ENCODE measurements at places on chromosomes 16 and 17.

GRCh38 chr16:12532871-12533610, 270.6 kb downstream of the CPPED1 start:
- peak; percentile 60 for DNase-seq

- DNase-seq, result no peak
These were observed 17.9 kb downstream of the SLC39A11 start for GRCh38 chr17:73074566-73074965.

DNA sequence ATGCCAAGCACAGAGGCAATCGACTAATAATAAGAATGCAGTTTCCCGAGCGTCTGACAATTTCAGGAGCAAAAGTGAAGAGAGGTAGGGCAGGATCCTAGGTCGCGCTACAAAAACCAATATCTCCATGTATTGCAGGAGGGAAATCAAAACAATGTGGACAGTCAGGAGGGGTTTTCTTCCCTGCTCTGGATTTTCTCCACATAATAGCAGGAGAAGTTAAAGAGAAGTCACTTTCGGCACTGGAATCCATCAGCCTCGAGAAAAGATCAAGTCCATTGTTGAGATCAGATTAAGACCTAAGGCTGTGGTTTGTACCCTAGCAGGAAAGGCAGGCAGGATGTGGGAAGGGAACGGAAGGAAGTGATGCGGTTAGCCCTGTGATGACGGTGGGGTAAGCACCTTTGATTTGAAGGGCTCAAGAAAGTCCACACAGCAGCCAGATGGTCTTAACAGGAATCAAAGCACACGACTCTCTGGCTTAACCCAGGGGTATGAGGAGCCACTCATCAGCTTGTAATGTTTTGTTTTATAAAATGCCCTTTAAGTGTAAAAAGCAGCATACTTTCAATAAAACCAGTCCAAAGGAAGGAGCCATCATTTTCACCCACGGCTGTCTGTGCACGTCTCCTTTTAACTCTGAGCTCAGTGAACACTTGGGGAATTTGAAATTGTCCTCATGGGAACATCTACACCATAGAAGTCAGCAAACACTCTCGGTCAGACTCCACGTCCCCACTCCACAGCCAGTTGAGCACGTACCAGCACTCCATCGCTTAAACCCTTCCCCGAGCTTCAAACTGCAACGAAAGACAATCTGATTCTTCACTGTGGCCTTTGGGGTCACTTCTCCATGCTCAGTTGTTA, 15.8 kb upstream of the AKTIP start:
- DNase-seq, result peak; percentile 72

DNA sequence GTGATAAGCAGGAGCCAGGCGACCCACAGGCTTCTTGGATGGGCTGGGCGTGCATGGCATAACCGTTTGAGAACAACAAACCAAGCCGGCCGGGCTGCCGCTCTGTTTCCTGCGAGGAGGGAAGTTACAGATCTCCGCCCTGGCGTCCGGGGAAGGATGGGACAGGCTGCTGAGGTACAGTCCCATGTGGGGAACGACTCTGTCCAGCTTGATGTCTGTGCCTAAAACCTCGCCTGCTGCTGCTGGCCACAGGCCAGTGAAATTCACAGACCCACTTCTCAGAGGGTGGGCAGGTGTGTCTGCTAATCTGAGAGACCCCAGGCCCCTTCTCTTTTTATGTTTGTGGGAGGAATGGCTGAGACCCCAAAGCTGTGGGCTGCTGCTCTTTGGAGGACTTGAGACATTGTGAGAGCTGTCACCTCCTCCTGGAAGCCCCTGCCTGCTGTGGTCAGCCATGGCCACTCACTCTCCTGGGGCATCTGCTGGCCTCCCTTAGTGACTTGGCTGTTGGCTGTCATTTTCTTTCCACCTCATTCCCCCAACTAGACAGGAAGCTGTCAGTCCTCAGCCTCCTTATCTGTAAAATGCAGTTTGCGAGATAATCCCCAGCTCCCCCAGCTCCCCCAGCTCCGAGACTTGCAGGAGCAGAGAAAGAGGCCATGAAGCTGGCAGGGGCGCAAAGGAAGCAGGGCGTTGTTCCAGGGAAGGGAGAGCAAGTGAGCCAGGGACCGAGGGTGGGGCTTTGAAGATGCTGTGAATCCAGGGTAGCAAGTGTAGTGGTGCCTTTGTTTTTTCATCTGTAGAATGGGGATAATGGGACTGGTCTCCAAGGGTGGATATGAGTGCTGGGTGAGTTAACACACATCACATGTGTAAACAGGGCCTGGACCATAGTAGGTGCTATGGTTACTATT, 51.0 kb downstream of the CMIP start:
- no peak for DNase-seq

DNA sequence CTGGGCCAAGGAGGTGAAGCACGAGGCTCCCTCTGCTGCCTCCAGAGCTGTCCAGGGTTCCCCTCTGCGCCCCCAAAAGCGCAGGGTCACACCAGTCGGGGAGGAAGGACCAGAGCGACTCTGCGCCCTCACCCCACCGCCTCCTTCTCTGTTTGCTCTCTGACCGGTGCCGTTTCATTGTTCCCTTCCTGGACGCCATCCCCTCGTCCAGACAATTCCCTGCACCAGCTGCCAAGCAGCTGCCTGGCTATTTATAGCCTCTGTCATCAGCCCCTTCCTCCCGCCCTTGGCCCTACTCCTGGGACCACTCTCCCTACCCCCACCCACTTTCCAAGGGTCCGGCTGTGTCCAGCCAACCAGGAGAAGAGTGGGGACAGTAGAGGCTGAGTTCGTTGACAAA, 68.8 kb upstream of the CREBBP start:
- no peak for DNase-seq

GRCh38 chr17:43698678-43699437, 37.1 kb upstream of the MEOX1 start:
- DNase-seq, result no peak

DNA sequence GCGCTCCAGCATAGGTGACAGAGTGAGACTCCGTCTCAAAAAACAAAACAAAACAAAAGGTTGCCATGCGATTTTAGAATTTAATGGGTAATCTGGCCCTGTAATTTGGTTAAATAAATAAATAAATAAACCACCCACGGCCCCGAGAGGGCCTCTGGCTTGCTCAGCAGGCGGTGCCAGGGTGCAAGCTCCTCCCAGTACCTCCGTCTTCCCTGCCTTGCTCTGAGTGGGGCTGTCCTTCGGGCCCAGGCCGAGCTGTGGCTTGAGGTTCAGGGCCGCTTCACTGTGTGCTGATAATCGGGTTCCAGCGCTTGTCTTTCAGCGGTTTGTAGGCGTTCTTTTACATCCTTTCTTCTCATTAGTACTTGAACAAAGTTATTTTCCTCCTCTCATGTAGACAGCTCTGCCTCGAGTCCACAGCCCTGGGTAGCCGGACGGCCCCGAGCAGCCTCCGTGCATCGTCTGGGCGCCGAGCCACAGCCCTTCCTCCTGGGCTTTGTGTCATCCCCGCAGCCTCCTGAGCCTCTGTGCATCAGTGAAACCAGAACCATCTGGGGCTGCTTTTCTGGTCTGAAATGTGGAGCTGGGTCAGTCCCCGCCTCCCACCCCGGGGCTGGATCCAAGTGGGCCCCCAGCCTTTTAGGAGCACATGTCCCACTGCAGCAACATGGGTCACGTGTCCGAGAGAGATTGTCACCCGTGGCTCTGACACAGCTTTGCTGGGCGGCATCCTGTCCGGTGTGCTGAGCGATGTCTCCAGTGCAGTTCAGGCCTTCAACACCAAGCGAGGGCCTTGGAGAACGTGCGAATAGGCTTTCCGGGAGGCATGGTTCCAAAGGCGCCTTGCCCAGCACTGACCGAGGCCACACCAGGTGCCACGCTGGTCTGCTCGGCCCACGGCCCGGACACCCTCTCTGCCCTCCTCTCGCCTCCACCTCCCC, 157.4 kb upstream of the CHMP6 start:
- no peak for DNase-seq

GRCh38 chr17:30222721-30223175, 12.7 kb downstream of the SLC6A4 start:
- no peak for DNase-seq

GRCh38 chr16:56670620-56670934, 963 bp downstream of the MT1H start:
- no peak for DNase-seq

DNA sequence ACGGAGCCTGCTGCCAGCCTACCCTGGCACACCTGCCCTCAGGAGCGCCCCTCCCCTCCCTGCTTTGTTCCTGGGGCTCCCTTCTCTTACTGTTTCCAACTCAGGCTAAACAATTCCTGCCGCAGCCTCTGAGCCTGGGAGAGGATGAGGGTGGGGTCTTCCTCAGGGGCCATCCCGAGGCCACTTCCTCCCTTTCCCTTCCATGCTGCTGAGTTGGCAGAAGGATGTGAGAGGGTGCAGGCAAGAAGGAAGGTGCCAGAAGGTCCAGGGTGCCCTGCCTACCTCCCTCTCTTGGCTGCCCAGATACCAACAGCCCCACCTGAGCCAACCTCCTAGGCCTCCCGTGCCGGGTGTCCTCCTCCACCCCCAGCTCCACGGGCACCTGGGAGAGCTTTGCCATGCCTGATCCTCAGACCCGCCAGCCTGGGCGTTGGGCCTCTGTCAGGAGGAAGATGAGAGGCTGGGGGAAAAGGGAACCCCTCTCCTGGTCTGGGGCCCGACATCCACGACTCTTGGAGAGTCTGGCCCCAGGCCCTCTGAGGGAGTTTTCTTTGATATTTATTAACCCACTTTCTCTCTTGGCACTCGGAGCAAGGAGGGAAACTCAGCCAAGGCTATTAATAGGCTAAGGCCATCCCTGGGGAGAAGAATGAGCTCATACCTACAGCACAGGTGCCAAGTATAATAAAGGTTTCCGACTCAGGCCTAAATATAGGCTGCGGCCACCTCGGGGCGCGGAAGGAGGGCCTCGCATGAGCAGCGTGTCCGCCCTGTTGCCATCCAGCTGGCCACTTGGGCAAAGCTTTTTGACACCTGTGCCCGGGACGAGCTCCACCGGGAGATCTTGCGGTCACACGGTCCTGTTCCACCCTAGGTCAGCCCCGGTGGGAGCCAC, 232.0 kb downstream of the ENGASE start:
- no peak for DNase-seq

DNA sequence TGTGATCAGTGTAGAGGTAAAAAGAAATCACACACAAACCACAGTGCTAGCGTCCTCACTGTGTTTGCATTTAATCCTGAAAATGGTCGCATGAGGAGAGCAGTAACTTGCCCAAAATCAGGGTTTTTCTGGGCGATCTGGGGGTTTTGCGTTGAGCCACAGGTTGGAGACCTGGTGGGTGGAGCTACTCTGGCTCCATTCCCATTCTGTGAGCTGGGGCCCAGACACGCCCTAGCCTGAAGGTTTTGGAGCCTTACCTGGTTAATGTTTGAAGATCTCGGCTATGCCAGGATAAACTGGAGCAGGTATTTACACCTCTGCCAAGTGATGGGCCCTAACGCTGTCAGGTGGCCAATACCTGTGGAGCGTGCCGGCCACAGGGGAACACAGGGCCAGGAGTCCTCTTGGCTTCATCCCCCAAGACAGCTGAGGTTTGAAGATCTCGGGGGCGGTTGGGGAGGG, 48.4 kb downstream of the MPRIP start:
- no peak for DNase-seq

GRCh38 chr16:29727452-29727851, 18.3 kb downstream of the C16orf54 start:
- no peak for DNase-seq

- DNase-seq, result no peak
These were observed 162.2 kb downstream of the CDH13 start for GRCh38 chr16:82788919-82789318.

- DNase-seq, result no peak
These were observed 14.2 kb upstream of the CBFB start for GRCh38 chr16:67014634-67015312.

GRCh38 chr17:38741921-38742410, 6.2 kb downstream of the PCGF2 start:
- no peak for DNase-seq

DNA sequence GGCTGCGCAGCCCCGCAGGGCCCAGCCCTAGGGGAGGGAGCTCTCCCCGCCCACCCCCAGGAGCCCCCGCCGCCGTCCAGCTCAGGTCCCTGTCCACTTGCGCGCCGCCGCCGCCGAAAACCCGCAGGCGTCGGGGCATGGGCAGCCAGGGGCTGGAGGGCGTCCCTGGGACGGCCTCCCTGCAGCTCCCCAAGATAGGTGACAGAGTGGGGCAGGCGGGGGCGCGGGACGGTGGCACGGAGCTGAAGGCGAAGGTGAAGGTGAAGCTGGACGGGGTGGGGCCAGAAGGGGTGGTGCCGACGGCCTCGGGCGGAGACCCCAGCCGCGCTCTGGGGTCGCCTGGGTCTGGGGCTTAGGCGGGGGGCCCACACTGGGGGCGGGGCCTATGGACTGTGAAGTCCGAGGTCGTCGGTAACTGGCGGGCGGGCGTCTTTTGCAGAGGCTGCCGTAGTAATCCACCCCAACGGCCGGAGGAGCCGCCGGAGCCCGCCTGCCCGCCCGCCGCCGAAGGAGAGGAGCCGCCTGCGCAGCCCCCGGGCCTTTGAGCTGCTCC, 27.2 kb downstream of the SREBF1 start:
- DNase-seq, result no peak

GRCh38 chr16:50575743-50576142, 27.5 kb downstream of the NKD1 start:
- DNase-seq, result no peak

- peak; percentile 66 for DNase-seq
These were observed 27.8 kb downstream of the CASKIN2 start for GRCh38 chr17:75487351-75488070.

- no peak for DNase-seq
These were observed 361.8 kb upstream of the CDH5 start for GRCh38 chr16:66004699-66005098.

- DNase-seq, result no peak
These were observed 396.7 kb upstream of the MAF start for GRCh38 chr16:79997257-79997656.

DNA sequence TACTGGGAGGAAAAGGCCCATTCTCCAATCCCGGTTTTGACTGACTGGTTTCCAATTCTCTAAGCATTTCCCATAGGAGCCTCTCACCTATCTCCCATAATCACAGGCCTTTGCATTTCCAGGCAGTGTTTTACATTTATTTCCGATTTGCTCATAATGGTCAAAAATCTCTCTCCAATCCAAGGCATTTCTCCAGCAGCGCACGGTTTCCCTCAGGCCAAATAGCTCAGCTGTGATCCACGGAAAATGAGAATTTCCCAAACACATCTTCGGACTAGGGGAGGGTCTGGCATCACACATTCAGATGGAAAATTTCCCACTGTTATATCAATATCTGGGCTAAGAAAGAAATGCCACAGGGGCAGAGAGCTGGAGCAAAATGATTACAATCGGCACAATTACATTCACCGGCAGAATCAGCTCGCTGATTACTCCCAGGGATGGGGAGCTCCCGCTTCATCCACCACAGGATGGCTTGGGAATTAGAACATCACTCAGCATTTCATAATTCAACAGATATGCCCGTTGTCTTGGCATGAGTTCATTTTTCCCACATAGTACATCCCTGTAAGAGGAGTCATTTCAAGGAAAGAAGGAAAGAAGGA, 6.7 kb downstream of the PIPOX start:
- DNase-seq, result no peak
